ENCODE measurements at places on chromosomes 7 and 10. TPM values are rescaled to one million over a fixed set of nuclear protein-coding genes. Genes with fewer than 3 reads are reported as not detected.
A peak's percentile ranks its signal among the peaks of the same experiment; 100 is the strongest.

The ASIC3 gene
- 5.8 TPM for total RNA-seq

The DGKB gene
- 0.57 TPM for total RNA-seq

The SPAG6 gene
- total RNA-seq = not detected

The AKR1C8 gene
- total RNA-seq = not detected

The LBX1 gene
- not detected for total RNA-seq

DNA sequence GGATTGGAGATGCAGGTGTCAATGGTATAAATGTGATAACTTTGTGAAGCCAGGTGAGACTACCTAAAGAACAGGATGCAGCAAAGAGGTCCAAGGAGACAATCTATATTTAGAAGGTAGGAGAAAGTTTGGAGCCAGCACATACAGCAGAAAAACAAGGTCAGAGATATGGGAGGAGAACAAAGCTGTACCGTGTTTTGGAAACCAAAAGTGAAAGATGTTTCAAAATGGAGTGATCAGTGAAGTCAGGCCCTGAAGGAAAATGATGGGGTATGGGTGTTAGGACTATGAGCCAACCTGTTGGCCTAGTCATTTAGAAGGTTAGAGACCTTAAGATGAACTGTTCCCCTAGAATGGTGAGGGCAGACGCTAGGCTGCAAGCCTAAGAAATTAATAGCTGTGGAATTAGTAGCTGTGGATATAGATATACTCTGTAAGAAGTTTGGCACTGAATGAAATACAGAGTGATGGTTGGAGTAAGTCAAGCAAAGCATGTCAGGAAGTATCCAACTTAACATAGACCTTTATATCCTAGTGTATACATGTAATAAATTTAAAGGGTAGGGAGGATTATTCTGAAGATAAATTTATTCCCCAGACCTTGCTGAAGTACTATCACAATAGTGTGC lies 149.8 kb upstream of the WNT16 start:
- peaks cover 7% of the 10 kb centered on the region for H3K4me1 ChIP-seq
- DNase-seq = no peak
- no peak overlapping the region for H3K27ac ChIP-seq

GRCh38 chr10:66926841-66927240 lies 1.0 kb downstream of the LRRTM3 start:
- H3K4me3 ChIP-seq = no peak overlapping the region
- peaks cover 47% of the 10 kb centered on the region for H3K27me3 ChIP-seq
- H3K36me3 ChIP-seq = no peaks in the 10 kb centered on the region
- H3K4me1 ChIP-seq = peaks cover 12% of the 10 kb centered on the region
- no peak overlapping the region for H3K27ac ChIP-seq

DNA sequence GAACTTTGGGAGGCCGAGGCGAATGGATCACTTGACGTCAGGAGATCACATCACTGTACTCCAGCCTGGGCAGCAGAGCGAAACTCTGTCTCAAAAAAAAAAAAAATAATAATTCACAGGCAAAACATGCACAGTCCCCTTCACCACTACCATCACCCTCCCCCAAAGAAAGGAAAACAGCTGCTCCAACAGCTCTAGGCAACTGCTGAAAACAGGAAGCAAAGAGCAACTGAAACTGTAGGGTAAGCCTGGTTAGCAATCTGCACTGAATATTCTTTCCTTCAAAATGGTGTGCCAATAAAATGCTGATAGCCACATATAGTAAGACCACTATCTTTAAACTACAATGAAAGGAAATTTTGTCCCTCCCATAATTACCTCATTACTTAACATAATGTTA lies 11.8 kb downstream of the NT5C2 start:
- no peak for DNase-seq
- H3K4me1 ChIP-seq = peaks cover 44% of the 10 kb centered on the region
- no peak overlapping the region for H3K27ac ChIP-seq

DNA sequence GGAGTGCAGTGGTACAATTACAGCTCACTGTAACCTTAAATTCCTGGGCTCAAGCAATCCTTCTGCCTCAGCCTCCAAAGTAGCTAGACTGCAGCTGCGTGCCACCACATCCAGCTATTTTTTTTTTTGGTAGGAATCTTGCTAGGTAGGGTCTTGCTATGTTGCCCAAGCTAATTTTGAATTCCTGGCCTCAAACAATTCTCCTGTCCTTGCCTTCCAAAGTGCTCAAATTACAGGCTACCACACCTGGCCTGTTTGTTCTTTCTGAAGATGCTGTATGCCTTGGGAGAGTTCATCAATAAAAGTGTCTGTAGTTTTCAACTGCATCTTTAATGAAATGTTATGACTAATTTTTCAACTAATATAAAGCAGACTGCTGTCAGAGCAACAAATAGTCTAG lies 452 bp downstream of the SAMD9 start:
- peak overlapping the region; percentile 78 for H3K4me3 ChIP-seq
- H3K36me3 ChIP-seq = peaks cover 22% of the 10 kb centered on the region
- H3K4me1 ChIP-seq = peaks cover 56% of the 10 kb centered on the region
- no peak for DNase-seq

DNA sequence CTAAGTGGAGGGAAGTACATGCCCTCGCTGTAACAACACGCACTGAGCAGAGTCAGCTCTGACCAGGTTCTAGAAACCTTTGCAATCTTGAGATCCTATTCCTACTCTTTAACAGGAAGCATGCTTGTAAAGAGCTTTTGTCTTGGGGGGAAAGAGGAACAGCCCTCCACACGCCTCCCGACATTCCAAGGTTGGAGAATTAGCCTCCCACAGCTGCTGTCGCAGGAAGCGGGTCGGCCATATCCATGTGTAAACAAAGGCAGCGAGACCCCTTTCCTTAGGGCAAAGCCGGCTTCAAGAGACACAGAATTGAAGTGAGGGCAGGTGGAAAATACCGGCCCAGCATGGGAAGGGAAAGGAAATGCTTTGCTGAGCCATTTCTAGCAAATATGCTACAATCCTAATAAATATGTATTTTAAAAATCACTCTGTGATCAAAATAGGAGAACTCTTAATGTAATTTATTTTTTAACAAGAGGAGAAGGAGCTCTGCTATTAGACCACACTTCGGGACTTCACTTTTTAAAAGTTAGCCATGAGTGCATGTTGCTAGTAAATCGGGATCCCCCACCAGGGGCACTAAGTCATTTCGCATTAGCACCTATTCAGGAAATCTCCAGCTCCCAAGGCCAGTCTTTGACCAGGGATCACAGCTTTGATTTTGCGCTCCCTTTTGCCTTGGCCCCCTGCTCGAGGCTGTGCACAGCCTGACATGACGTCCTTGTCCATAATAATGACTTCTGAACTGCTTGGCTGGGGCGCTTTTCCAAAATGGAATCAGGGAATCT lies 55.9 kb downstream of the FAM204A start:
- no peak overlapping the region for H3K4me3 ChIP-seq
- no peaks in the 10 kb centered on the region for H3K36me3 ChIP-seq
- no peaks in the 10 kb centered on the region for H3K4me1 ChIP-seq
- peaks cover 18% of the 10 kb centered on the region for H3K27me3 ChIP-seq
- no peak for DNase-seq
- no peak overlapping the region for H3K27ac ChIP-seq

- no peak overlapping the region for H3K4me3 ChIP-seq
- DNase-seq = no peak
- H3K27ac ChIP-seq = no peak overlapping the region
Observed at GRCh38 chr7:79820387-79820786, 314.2 kb upstream of the GNAI1 start.

DNA sequence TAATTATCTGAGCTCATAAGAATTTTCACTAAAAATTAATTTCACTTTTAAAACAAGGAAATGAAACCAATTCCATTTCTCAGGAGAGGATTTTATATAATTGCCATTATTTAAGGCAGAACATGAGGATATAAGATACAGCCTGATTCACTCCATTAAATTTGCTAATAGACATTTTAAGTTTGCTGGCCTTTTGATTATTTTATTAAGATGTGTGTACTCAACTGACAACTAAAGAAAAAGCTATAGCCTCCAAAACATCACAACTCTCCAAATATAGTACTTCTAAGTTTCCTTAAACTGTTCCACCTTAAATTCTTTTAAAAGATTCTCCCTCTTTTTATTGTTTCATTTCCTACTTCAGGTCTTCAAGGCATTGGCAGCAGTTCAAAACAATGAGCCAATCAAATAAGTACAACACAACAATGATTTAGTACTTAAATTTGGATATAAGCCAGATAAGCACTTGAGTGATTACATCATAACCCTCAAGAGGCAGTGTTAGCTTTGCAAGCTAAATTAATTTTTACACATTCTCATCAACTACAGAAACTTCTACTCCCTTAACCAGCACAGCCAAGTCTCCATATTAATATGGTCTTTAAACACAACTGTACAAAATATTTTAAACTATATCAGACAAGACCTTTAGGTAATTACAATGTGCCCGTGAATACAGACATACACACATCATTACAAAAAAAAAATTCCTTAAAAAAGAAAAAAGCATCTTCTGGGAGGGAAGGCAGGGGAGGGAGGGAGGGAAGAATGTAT lies 121.8 kb downstream of the KMT2C start:
- DNase-seq = no peak
- peaks cover 24% of the 10 kb centered on the region for H3K4me1 ChIP-seq
- H3K36me3 ChIP-seq = peaks cover 2% of the 10 kb centered on the region
- H3K4me3 ChIP-seq = no peak overlapping the region

GRCh38 chr7:142798451-142799436 lies 28.0 kb downstream of the PRSS2 start:
- no peak overlapping the region for H3K27ac ChIP-seq
- H3K4me3 ChIP-seq = no peak overlapping the region
- peaks cover 10% of the 10 kb centered on the region for H3K4me1 ChIP-seq
- peaks cover 75% of the 10 kb centered on the region for H3K27me3 ChIP-seq

GRCh38 chr10:78464856-78465267 lies 431.2 kb downstream of the RPS24 start:
- H3K27me3 ChIP-seq = peaks cover 26% of the 10 kb centered on the region
- H3K27ac ChIP-seq = no peak overlapping the region
- no peaks in the 10 kb centered on the region for H3K36me3 ChIP-seq
- no peaks in the 10 kb centered on the region for H3K4me1 ChIP-seq
- DNase-seq = peak; percentile 62

DNA sequence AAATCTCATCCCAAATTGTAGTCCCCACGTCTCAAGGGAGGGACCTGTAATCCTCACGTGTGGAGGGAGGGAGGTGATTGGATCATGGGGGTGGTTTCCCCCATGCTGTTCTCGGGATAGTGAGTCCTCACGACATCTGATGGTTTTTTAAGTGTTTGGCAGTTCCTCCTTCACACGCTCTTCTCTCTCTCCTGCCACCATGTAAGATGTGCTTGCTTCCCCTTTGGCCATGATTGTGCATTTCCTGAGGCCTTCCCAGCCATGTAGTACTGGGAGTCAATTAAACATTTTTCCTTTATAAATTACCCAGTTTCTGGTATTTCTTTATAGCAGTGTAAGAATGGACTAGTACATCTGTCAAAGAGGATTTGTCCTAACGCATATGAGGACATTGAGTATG lies 59.5 kb downstream of the RGS10 start:
- H3K27ac ChIP-seq = no peak overlapping the region
- H3K4me3 ChIP-seq = no peak overlapping the region
- H3K27me3 ChIP-seq = peaks cover 16% of the 10 kb centered on the region
- DNase-seq = no peak
- no peaks in the 10 kb centered on the region for H3K36me3 ChIP-seq
- H3K4me1 ChIP-seq = peaks cover 9% of the 10 kb centered on the region

DNA sequence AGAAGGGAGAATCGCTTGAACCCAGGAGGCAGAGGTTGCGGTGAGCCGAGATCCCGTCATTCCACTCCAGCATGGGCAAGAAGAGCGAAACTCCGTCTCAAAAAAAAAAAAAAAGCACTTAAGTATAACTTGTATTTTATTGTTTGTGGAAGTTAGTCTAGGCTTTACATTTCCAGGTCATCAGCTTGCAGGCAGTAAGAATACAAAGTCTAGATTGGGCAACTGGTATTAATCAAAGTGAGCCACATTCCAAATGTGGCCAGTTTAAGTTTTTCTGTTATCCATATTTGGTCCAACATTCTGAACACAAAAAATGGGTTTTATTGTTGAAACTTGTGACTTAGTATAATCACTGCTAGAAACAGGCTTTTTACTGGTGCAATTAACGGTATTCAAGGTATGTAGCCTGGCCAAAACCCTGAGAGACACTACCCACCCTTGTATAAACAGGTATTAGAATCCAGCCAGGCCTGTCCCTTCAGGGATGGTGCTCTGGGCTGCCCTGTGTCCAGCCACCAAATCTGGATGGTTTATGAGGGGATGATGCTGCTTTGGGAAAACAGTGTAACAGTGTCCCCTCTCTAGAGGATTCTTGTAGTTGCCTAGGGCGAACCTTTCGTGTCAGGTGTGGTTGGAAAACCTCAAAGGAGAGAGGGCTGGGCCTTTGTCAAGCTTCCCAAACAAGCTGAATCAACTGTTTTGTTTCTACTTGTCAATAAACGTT lies 122.1 kb upstream of the EFCAB10 start:
- DNase-seq = no peak
- no peak overlapping the region for H3K4me3 ChIP-seq
- H3K4me1 ChIP-seq = peaks cover 3% of the 10 kb centered on the region

DNA sequence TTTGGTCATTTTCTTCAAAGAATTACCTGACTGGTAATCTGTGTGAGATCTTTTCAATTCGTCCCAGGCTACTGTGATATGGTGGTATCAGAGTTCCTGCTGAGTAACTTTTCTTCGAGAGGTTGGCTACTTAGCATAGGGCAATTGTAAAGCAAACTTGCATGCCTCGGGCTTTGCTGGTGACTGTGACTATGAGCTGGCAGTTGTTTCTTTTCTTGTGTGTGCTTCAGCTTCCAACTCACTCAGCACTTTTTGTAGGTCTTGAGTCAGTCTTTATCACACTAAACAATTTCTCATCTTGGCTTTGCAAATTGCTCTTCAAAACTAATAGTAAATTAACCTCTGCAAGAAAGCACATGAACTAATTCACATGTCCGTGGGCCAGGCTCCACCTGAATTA lies 44.3 kb downstream of the PRR15 start:
- no peak overlapping the region for H3K4me3 ChIP-seq
- no peaks in the 10 kb centered on the region for H3K36me3 ChIP-seq
- no peaks in the 10 kb centered on the region for H3K27me3 ChIP-seq
- peaks cover 48% of the 10 kb centered on the region for H3K4me1 ChIP-seq

DNA sequence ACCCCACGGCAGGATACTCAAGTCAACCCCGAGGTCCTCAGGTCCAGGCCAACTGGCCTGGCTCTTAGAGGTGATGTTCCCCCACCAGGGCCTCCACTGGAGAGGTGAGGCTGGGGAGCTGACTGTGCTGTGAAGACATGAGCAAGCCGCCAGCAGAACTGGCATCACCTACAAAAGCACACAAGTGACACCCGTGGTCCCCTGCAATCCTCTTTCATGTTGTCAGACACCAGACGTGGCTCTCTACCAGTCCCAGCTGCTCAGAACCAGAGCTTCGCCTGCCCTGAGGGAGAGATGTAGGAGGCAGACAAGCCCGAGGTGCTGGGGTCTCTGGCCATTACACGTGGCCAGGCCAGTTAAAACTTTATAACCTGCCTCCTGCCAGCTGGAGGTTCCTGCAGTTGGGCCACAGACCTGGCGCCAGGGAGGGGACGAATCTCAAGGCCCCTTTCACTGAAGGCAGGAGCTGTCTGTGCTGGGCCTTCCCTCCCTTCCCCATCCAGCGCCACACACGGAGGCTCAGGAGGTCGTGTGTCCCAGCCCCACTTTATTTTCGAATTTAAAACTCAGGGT lies 2.2 kb downstream of the COMTD1 start:
- DNase-seq = no peak
- peaks cover 23% of the 10 kb centered on the region for H3K36me3 ChIP-seq
- H3K4me3 ChIP-seq = no peak overlapping the region
- H3K27ac ChIP-seq = peak overlapping the region; percentile 57
- no peaks in the 10 kb centered on the region for H3K27me3 ChIP-seq
- H3K4me1 ChIP-seq = peaks cover 30% of the 10 kb centered on the region

Measured in osteocyte (in vitro differentiated cells).